ENCODE measurements at places on chromosomes 13 and 19. TPM values are rescaled to one million over a fixed set of nuclear protein-coding genes. Genes with fewer than 3 reads are reported as not detected.

Gene DLL3
- 0.73 TPM for total RNA-seq

Gene WDR87
- not detected for total RNA-seq

Gene GPR4
- total RNA-seq: under 0.01 TPM

Gene NLRP5
- not detected for total RNA-seq

Gene BSG
- 294 TPM for total RNA-seq

Gene FREM2
- total RNA-seq: 0.33 TPM

Gene ZNF541
- total RNA-seq: 0.69 TPM

Gene DAND5
- total RNA-seq: not detected

Gene KLK12
- not detected for total RNA-seq

Gene ANGPTL8
- not detected for total RNA-seq

Gene BSPH1
- total RNA-seq: not detected

Gene SLC25A41
- not detected for total RNA-seq

Gene CATSPERD
- not detected for total RNA-seq

Gene ADM5
- total RNA-seq: 1.1 TPM

Gene TSPAN16
- not detected for total RNA-seq

Gene ABHD17A
- total RNA-seq: 93.0 TPM

Gene PLPPR3
- total RNA-seq: not detected

Gene LIN37
- total RNA-seq: 11.0 TPM

Gene GPR183
- under 0.01 TPM for total RNA-seq

Gene OVOL3
- not detected for total RNA-seq

Gene ZNF790
- 8.7 TPM for total RNA-seq

Gene CEACAM1
- total RNA-seq: 11.1 TPM

Gene CCNE1
- 14.2 TPM for total RNA-seq

Gene TEX101
- not detected for total RNA-seq

Gene FBN3
- total RNA-seq: not detected

Gene TUBA3C
- not detected for total RNA-seq

Gene LRCH1
- total RNA-seq: 14.8 TPM

Gene BRCA2
- total RNA-seq: 12.5 TPM

Gene MBD3L3
- total RNA-seq: not detected

Gene GIPC3
- 0.73 TPM for total RNA-seq

Gene FCER2
- not detected for total RNA-seq

Gene LATS2
- total RNA-seq: 19.0 TPM

Gene ZNF285
- 4.3 TPM for total RNA-seq

Gene IGFL2
- total RNA-seq: not detected

Gene CEACAM19
- total RNA-seq: 0.33 TPM

Gene LINGO3
- not detected for total RNA-seq

Gene ZNF557
- 16.2 TPM for total RNA-seq

Gene IGLON5
- not detected for total RNA-seq

Gene SPACA4
- total RNA-seq: not detected

Gene FAM32A
- total RNA-seq: 112 TPM

Gene IFNL1
- total RNA-seq: not detected

Gene ATG4D
- 25.4 TPM for total RNA-seq

Gene HPN
- 0.73 TPM for total RNA-seq

Gene CYP2S1
- 0.62 TPM for total RNA-seq

Gene FOXO1
- total RNA-seq: 16.0 TPM

Gene ATP4B
- total RNA-seq: not detected

Gene SERPINE3
- 0.34 TPM for total RNA-seq

Gene PALM3
- total RNA-seq: under 0.01 TPM

Gene CACTIN
- total RNA-seq: 17.0 TPM

Gene KIR2DL4
- not detected for total RNA-seq

Gene ZNF155
- total RNA-seq: 5.8 TPM
